Prostate gland (tissue), 2 donors: ENCODE measurements at places on chromosomes 11 and 22. TPM values are rescaled to one million over a fixed set of nuclear protein-coding genes. Genes with fewer than 3 reads are reported as not detected.

APOBEC3H gene
- 4.1 TPM for total RNA-seq

- no peak for DNase-seq
Observed at GRCh38 chr11:37503411-37504059, 905.5 kb upstream of the RAG2 start.

TRIM51 gene
- total RNA-seq, result not detected

DNA sequence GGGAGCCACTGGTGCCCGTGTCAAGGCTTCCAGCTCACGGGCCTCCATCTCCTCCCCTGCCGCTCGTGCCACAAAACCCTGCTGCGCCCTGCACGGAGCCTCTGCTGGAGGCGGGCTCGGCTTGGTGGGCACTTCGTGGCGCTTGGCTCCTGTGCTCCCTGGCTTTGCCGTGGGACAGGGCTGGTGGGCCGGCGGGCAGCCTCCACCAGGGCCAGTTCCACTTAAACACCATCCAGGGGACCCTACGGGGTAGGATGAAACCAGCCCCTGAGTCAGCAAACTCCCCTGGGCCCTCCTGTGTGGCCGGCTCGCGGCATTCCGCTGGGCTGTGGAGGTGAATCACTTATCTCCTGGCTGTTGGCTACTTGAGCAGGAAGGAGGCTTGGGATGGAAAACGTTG is 1304.6 kb downstream of the BRD1 start:
- DNase-seq, result no peak

DNA sequence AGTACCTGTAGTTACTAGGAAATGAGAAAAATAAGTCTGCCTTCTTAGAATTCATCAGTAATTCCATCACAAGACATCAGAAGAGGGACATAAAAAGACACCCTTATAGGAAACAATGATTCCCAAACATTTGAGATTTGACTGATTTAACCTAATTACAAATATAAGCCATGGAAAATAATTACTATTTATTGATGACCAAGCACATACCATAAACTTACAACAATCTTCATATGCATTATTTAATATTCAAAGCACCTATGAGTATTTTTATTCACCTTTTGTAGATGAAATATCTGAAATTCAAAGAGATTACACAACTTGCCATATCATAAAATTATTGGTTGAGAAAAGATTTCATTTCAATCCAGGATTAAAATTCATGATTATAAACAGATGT is 14.6 kb upstream of the OR52D1 start:
- no peak for DNase-seq

DNA sequence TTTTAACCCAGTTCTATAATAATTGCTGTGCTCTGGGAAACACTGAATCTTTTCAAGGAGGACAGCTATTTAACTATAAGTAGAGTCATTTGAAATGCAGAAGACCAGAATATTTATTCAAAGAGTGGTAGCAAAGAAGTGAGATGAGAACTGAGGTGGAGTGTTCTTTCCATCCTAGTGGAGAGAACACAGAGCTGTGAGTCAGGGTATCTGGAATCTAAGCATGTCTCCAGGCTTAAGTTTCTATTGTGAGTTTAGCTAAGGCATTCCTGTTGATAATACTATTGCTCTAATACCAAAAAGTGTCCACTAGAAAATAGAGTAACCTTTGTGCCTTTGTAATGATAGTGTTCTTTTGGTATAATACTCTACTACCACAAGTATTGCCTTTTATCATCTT is 32.4 kb downstream of the JAM3 start:
- DNase-seq, result no peak

LYVE1 gene
- 2.5 TPM for total RNA-seq

- DNase-seq, result no peak
Observed at GRCh38 chr11:76269247-76269646, 62.9 kb upstream of the WNT11 start.

- DNase-seq, result no peak
Observed at GRCh38 chr11:44416776-44417175, 106.8 kb upstream of the ALX4 start.
